ENCODE measurements at places on chromosomes 5 and 9.

GRCh38 chr9:120677965-120678364, 36.3 kb downstream of the MEGF9 start:
- DNase-seq: no peak

- DNase-seq: peak; percentile 56
Measured at GRCh38 chr5:143355710-143356109, 47.8 kb downstream of the NR3C1 start.

GRCh38 chr5:77168161-77168878, 42.2 kb upstream of the PDE8B start:
- DNase-seq: no peak

GRCh38 chr9:92962303-92962649, 15.0 kb downstream of the FGD3 start:
- DNase-seq: no peak

DNA sequence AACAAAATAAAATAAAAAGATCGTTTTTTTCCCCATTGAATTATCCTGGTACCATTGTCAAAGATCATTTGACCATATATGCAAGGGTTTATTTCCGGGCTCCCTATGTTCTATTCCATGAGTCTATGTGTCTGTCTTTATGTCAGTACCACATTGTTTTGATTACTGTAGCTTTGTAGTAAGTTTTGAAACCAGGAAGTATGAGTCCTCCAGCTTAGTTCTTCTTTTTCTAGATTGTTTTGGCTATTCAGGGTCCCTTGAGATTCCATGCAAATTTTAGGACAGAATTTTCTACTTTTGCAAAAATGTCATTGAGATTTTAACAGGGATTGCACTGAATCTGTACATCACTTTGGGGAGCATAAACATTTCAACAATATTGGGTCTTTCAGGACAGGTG, 18.7 kb upstream of the EEIG1 start:
- DNase-seq: no peak

GRCh38 chr9:22548625-22549024, 102.0 kb downstream of the DMRTA1 start:
- DNase-seq: no peak

DNA sequence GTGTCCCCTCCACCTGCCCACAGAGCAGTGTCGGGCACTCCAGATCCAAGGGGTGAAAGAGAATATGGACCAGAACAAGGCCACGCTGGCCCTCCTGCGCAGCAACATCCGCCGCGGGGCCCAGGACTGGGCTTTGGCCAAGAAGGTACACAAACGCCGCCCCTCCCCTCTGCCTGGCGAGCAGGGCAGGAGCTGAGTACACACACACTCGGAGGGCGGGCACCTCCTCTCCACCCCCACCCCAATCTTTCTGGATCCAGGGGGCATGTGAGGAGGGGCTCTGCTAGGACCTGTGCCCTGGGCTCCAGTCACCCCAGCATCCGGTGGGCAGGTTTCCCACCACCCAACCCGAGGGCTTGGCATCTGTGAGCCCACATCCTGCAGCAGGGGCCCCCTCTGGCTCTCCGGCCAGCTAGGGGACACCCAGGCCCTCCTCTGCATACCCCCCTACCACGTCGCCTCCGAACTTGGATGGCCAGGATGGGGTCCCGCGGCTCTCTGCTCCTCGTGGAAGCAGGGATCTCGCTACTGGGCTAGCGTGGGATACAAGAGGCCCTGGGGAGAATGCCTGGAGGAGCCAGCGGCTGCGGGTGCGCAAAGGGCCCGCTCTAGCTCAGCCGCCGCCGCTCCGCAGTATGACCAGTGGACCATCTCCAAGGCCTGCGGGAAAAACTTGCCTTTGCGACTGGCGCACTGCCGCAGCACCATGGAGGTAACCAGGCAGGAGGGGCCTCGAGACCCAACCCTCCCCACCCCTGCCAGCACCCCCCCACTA, 3.1 kb downstream of the CCDC183 start:
- DNase-seq: no peak

- DNase-seq: no peak
Measured at GRCh38 chr5:33891788-33892619, at the start of gene ADAMTS12. TSS of gene ADAMTS12 (minus strand) at chr5:33891990. CDS start at chr5:33891856, 134 bp downstream.

DNA sequence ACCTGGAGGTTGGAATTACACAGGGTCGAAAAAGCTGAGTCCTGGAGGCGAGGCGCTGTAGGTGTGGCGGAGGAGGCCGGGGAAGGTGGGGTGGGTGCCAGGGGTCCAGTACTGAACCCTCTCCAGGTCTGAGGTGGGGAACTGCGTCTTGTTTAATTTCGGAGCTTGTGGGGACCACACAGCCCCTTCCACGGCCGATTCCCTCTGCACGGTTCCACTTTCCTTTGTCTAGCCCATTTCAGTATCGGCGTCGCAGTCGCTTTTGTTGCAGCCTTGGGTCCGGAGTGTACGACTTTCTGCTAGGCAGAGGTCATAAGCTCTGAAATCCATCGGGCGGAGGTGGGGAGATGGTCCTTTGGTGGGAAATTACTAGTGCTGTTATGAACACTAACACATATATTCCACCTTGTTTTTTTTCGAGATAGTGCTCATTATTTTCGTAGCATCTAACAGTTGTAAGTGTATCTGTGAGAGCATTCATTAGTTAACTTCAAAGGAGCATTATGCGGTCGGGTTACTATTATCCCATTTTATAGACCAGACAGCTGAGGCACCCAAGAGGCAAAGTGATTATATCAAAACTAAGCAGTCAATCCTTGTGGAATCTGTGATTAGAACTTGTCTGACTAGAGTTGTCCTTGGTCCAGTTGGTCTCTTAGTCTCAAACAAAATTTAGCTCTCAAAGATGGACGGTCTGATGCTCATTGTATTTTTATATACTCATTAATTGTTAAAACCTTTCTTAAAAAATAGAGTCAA, 737 bp downstream of the RNF180 start:
- DNase-seq: no peak

- DNase-seq: no peak
Measured at GRCh38 chr9:2126331-2126803, 111.2 kb downstream of the SMARCA2 start.

DNA sequence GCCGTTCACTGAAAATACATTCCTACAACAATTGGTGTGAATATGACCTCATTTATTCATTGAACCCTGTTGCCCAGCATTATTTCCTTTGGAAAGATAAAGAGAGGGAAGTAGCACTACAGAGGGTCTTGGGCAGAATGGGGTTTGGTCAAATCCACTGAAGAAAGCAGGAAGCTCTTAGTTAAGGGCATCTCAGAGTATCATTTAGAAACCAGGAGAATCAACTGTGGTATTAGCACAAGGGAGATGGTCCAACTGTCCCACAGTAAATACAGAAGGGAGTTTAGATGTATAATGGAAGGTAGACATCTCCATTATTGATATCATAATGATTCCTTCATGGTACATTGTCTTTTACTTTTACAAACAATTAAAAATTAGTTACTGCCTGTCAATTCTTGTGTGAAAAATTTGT, 47.1 kb downstream of the LIX1 start:
- DNase-seq: no peak

DNA sequence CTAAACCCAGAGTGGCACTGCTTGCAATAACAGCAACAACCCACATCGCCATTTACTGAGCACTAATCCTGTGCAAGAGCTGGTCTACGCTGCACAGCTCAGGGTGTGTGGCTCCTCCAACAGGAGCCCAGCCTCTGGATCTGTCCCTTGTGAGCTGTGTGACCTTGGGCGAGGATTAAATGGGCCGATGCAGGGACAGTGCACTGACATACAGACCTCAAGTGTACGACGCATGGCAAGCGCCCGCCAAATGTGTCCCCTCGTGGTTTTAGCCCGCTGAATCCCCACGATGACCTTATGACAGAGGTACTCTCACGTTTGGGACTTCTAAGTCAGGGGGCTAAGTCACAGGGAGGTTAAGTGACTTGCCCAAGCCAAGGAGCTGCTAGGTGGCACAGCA, 130.3 kb upstream of the RAPGEF1 start:
- no peak for DNase-seq

DNA sequence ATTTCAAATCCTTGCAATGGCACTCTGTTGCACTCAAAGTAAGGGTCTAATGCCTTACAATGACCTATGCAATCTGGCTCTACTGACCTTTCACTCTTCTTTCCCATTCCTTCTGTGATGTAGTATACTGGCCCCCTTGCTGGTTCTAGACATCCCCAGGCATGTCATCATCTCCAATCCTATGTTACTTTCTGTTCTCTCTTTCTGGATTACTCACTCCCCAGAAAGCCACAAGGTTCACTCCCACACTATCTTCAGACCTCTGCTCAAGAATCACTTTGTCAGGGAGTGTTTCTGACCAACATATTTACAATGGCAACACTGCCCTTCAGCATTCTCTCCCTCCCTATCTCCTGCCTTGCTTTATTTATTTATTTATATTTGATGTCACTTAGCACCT, 802.2 kb upstream of the WWC1 start:
- no peak for DNase-seq

Data from T-cell (primary cell).